CD8-positive, alpha-beta memory T cell (primary cell): ENCODE measurements at places on chromosomes 5 and 9.

- no peak for DNase-seq
Measured at GRCh38 chr5:54524082-54524481, 6.5 kb downstream of the SNX18 start.

- DNase-seq: no peak
Measured at GRCh38 chr5:20055301-20055700, 67.3 kb upstream of the CDH18 start.

GRCh38 chr5:96516631-96517071, 83.6 kb upstream of the PCSK1 start:
- DNase-seq: no peak

DNA sequence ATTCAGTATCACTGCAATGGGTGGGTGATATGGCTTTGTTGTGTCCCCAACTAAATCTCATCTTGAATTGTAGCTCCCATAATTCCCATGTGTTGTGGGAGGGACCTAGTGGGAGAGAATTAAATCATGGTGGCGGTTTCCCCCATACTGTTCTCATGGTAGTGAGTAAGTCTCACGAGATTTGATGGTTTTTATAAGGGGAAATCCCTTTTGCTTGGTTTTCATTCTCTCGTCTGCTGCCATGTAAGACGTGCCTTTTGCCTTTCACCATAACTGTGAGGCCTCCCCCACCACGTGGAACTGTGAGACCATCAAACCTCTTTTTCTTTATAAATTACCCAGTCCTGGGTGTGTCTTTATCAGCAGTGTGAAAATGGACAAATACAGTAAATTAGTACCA, 9.5 kb upstream of the NANS start:
- no peak for DNase-seq

- DNase-seq: no peak
Measured at GRCh38 chr5:115475788-115476187, 68.8 kb downstream of the FEM1C start.

GRCh38 chr9:2125906-2126305, 110.8 kb downstream of the SMARCA2 start:
- no peak for DNase-seq

GRCh38 chr9:137026828-137027227, 1.2 kb downstream of the ABCA2 start:
- DNase-seq: no peak

DNA sequence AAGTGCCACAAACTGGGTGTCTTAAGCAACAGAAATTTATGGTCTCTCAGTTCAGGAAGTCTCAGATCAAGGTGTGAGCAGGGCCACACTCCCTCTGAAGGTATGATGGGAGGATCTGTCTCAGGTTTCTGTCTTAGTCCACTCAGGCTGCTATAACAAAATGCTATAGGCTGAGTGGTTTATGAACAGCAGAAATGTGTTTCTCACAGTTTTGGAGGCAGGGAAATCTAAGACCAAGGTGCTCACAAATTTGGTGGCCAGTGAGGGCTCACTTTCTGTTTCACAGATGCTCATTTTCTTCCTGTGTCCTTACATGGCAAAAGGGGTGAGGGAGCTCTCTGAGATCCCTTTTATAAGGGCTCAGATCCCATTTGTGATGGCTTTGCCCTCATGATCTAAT, 281.4 kb downstream of the CWC27 start:
- DNase-seq: no peak
